Right lobe of liver (tissue), 6 donors: ENCODE measurements at places on chromosomes 6 and 20.

GRCh38 chr6:149259753-149260152 lies 57.8 kb upstream of the TAB2 start:
- DNase-seq, result no peak
- no peaks in the 10 kb centered on the region for H3K27me3 ChIP-seq
- H3K36me3 ChIP-seq, result no peaks in the 10 kb centered on the region
- H3K4me3 ChIP-seq, result no peak overlapping the region
- no peaks in the 10 kb centered on the region for H3K4me1 ChIP-seq

DNA sequence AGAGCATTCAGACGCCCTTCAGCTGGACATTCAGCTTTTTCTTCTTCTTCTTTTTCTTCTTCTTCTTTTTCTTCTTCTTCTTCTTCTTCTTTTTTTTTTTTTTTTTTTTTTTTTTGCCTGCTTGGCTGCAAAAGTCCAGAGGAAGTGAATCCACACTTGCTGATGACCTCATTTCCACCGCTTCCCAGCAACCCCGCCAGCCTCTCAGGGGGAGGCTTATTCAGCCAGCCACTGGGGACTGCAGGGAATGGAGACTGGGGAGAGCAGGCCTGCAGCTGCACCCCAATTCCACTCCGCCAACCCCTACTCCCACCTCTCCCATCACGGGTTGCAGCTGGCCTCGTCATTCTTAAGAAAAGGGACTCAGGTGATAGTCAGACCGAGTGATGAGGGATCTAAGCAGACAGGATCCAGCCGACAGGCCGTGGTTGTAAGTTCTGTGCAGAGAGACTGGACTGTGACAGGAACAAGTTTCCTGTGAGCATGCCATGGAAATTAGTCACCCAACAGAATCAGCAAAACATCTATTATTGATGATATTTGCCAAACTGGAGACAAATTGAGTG lies 59.0 kb upstream of the QKI start:
- H3K27me3 ChIP-seq, result no peaks in the 10 kb centered on the region
- no peak overlapping the region for H3K4me3 ChIP-seq
- DNase-seq, result no peak

DNA sequence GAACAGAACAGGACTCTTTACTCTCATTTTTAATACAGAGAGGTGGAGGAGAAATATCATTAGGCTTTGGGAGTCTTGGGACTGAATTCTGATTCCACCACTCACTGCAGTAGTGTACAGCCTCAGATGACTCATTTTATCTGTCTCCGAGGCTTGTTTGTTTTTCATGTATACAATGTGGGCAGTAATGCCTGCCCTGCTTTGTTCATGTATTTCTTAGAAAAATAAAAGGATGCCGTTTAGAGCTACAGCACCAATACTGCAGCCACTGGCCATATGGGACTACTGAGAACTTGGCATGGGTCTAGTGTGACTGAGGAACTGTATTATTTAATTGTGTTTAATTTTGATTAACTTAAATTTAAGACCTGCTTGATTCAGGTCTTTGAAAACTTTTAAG lies 41.2 kb upstream of the JAG1 start:
- H3K4me3 ChIP-seq, result no peak overlapping the region
- no peaks in the 10 kb centered on the region for H3K36me3 ChIP-seq
- H3K27ac ChIP-seq, result no peak overlapping the region
- H3K4me1 ChIP-seq, result peaks cover 12% of the 10 kb centered on the region
- no peak for DNase-seq

GRCh38 chr20:13397300-13397724 lies 176.2 kb downstream of the ISM1 start:
- H3K36me3 ChIP-seq, result no peaks in the 10 kb centered on the region
- H3K27me3 ChIP-seq, result no peaks in the 10 kb centered on the region
- H3K27ac ChIP-seq, result no peak overlapping the region
- no peaks in the 10 kb centered on the region for H3K4me1 ChIP-seq

DNA sequence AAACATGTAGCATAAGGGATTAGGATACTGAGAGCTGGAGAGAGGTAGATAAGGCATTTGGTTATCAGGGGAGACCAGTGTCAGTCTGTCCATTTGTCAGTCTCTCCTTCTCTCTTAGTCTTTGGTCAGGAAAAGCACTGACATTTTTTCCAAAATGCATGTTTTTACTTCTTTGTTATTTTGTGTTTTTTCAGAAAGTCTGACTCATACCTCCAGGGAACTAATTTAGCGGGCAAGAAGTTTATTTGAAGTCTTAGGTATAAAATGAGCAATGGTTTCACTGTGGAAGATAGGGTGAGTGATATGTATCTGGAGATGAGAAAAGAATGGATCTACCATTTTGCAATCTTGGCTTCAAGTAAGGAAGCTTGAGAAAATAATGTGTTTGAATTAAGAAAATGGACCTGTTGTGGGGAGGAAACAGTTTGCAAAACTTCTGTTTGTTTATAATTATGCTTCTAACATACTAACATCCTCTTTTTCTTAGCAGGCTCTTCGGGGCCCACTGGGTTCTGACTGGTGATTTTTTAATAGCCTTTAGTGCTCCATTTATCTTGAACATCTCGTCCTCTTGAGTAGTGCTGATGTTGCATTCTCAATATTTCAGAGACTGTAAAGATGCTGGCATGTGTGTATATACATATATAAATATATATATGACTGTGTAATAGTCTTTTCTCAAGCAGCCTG lies 66.9 kb upstream of the FABP7 start:
- H3K27me3 ChIP-seq, result no peaks in the 10 kb centered on the region
- H3K4me1 ChIP-seq, result no peaks in the 10 kb centered on the region
- no peak overlapping the region for H3K4me3 ChIP-seq
- no peak overlapping the region for H3K27ac ChIP-seq
- no peak for DNase-seq

- no peaks in the 10 kb centered on the region for H3K4me1 ChIP-seq
- no peak for DNase-seq
- H3K27ac ChIP-seq, result no peak overlapping the region
- no peaks in the 10 kb centered on the region for H3K36me3 ChIP-seq
- H3K27me3 ChIP-seq, result no peaks in the 10 kb centered on the region
These were observed 9.8 kb upstream of the TOX2 start for GRCh38 chr20:43904827-43905177.

- H3K36me3 ChIP-seq, result no peaks in the 10 kb centered on the region
- no peak overlapping the region for H3K4me3 ChIP-seq
- H3K4me1 ChIP-seq, result no peaks in the 10 kb centered on the region
- no peak overlapping the region for H3K27ac ChIP-seq
These were observed 89.1 kb upstream of the ZNF184 start for GRCh38 chr6:27562027-27562410.

DNA sequence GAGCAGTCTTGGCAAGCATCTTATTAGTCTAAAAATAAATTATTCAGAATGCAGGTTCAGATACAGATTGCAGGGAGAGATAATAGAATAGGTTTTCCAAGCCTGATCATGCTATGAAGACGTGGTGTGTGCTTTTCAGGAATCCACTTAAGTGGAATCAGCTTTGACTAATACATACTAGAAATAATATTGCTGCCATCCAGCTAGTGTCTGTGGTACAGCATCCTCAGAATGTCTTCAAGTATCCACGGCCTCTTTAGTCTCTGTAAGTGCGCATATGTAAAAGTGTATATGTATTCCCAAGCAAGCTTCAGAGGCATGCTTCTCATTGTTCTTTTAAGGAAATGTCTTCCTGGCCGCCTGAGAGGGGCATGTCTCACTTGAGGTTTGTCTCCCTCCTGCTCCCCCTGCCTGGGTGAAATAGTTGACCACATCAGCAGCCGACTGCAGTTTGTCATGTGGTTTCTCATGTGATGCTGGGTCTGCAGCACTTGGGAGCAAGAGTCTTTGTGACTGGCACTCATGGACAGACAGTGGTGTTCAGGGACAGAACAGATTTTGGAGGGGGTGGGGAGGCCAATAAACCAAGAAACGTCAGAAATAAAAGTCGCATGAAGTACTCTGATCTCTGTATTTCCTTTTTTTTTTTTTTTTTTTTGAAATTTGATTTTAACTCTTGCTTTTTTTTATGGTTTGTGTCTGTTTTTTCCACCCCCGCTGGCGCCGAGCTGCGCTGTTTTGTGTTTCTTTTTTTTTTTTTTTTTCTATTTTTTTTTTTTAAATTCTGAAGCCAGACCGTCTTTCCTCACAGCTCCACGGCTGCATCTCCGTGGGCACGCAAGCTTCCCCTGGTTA lies 150.8 kb downstream of the PRL start:
- H3K36me3 ChIP-seq, result no peaks in the 10 kb centered on the region
- no peak overlapping the region for H3K27ac ChIP-seq
- H3K4me1 ChIP-seq, result no peaks in the 10 kb centered on the region
- H3K27me3 ChIP-seq, result no peaks in the 10 kb centered on the region

GRCh38 chr20:52494244-52494643 lies 302.7 kb upstream of the ZFP64 start:
- H3K36me3 ChIP-seq, result no peaks in the 10 kb centered on the region
- no peak overlapping the region for H3K27ac ChIP-seq
- no peaks in the 10 kb centered on the region for H3K4me1 ChIP-seq
- H3K27me3 ChIP-seq, result no peaks in the 10 kb centered on the region

- H3K27me3 ChIP-seq, result no peaks in the 10 kb centered on the region
- no peak overlapping the region for H3K27ac ChIP-seq
- H3K36me3 ChIP-seq, result no peaks in the 10 kb centered on the region
- no peak overlapping the region for H3K4me3 ChIP-seq
- no peaks in the 10 kb centered on the region for H3K4me1 ChIP-seq
These were observed 7.6 kb downstream of the PLCB4 start for GRCh38 chr20:9076440-9076839.

DNA sequence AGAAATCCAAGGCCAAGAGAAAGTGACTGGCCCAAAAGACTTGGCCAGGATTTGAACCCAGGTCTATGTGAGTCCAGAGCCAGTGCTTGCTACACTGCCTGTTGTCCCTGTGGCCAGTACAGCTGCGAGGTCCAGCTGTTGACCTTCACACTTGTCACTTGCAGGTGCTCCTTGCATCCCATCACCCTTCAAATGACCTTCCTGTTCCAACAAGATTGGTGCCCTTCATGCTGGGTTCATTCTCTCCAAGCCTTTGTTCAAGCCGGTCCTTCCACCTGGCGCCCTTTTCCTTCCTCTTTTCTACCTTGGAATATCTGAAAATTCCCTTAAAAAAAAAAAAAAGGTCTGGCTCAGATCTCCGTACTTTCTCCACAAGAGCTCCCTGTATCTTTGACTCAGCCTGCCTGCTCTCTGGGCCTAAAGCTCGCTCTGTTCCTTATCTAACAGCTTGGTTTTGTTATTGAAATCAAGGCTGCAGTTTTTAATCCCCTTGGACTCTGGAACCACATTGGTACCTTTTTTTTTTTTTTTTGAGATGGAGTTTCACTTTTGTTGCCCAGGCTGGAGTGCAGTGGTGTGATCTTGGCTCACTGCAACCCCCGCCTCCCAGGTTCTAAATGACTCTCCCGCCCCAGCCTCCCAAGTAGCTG lies 22.2 kb upstream of the MRPS18A start:
- H3K27ac ChIP-seq, result no peak overlapping the region
- H3K4me1 ChIP-seq, result no peaks in the 10 kb centered on the region
- H3K27me3 ChIP-seq, result no peaks in the 10 kb centered on the region
- H3K4me3 ChIP-seq, result no peak overlapping the region

GRCh38 chr6:150894191-150894744 lies 28.8 kb downstream of the MTHFD1L start:
- no peak overlapping the region for H3K27ac ChIP-seq
- no peaks in the 10 kb centered on the region for H3K4me1 ChIP-seq
- DNase-seq, result no peak
- H3K27me3 ChIP-seq, result no peaks in the 10 kb centered on the region
- no peak overlapping the region for H3K4me3 ChIP-seq
- H3K36me3 ChIP-seq, result no peaks in the 10 kb centered on the region

GRCh38 chr6:85044361-85044760 lies 280.0 kb upstream of the TBX18 start:
- no peaks in the 10 kb centered on the region for H3K27me3 ChIP-seq
- no peaks in the 10 kb centered on the region for H3K4me1 ChIP-seq
- H3K36me3 ChIP-seq, result no peaks in the 10 kb centered on the region
- H3K27ac ChIP-seq, result no peak overlapping the region

GRCh38 chr20:48845721-48846306 lies 18.0 kb upstream of the PREX1 start:
- H3K36me3 ChIP-seq, result no peaks in the 10 kb centered on the region
- peaks cover 5% of the 10 kb centered on the region for H3K4me1 ChIP-seq
- H3K27ac ChIP-seq, result no peak overlapping the region
- DNase-seq, result no peak

- H3K4me3 ChIP-seq, result no peak overlapping the region
- H3K36me3 ChIP-seq, result no peaks in the 10 kb centered on the region
- no peaks in the 10 kb centered on the region for H3K27me3 ChIP-seq
- no peak overlapping the region for H3K27ac ChIP-seq
- no peak for DNase-seq
- H3K4me1 ChIP-seq, result no peaks in the 10 kb centered on the region
These were observed 6.1 kb downstream of the DNPH1 start for GRCh38 chr6:43223175-43223574.

- H3K27ac ChIP-seq, result no peak overlapping the region
- no peaks in the 10 kb centered on the region for H3K27me3 ChIP-seq
- H3K4me3 ChIP-seq, result no peak overlapping the region
- H3K36me3 ChIP-seq, result no peaks in the 10 kb centered on the region
These were observed 28.5 kb downstream of the MYH7B start for GRCh38 chr20:34983995-34984735.

GRCh38 chr6:29917857-29918256 lies 24.5 kb upstream of the HLA-A start:
- H3K36me3 ChIP-seq, result no peaks in the 10 kb centered on the region
- no peak overlapping the region for H3K27ac ChIP-seq
- H3K4me3 ChIP-seq, result no peak overlapping the region
- no peak for DNase-seq
- H3K27me3 ChIP-seq, result no peaks in the 10 kb centered on the region

DNA sequence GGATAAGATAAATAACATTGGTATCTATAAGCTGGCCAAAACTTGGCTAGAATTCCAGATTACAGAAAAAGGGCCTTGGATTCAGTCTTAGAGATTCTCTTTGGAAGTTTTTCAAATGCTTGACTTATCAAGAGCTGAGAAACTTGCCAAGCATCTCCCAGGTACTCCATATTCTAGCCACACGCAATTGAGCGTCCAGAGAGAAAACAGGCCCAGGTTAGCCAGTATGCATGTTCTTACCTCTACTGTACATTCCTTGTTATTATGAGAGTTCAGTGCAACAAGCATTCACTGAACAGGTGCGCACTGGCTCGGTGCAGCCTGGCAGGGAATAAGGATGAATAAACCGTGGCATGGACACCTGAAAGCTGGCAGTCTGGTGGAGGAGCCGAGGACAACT lies 13.7 kb downstream of the CRNKL1 start:
- no peak overlapping the region for H3K4me3 ChIP-seq
- peaks cover 99% of the 10 kb centered on the region for H3K36me3 ChIP-seq
- H3K27ac ChIP-seq, result no peak overlapping the region

DNA sequence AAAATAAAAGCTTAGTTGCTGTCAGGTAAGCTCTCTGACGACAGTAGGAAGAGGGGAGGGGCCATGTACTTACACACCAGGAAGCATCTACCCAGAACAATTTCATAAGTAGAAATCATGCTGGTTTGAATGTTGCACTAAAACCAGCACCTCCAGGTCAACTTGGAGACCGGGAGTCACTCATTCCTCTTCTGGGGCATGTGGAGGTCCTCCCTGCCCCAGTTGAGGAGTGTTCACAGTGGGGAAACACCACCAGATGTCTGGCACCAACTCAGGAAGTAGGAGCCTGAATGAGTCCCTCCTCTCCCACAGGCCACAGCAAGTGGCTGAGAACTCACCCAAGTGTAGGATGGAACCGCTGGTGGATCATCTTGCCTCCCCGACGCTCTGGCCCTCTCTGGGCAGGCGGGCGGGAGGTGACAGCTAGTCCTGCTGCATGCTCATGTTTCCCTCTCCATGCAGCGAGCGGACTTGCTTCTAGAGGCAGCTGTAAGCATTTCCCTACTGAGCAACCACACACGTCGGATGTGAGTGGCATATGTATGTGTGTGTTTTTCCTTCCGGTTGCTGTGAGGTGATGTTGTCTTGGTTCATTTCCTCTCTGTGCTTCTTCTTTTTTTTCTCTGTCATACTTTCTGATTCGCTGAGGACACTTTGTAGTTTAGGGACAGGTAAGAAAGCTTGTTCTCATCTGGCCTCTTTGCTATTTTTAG lies 149.5 kb upstream of the NEDD9 start:
- H3K27ac ChIP-seq, result peak overlapping the region; percentile 28
- DNase-seq, result no peak
- H3K36me3 ChIP-seq, result no peaks in the 10 kb centered on the region
